ENCODE measurements at places on chromosomes 7 and 10.
A peak's percentile ranks its signal among the peaks of the same experiment; 100 is the strongest.

DNA sequence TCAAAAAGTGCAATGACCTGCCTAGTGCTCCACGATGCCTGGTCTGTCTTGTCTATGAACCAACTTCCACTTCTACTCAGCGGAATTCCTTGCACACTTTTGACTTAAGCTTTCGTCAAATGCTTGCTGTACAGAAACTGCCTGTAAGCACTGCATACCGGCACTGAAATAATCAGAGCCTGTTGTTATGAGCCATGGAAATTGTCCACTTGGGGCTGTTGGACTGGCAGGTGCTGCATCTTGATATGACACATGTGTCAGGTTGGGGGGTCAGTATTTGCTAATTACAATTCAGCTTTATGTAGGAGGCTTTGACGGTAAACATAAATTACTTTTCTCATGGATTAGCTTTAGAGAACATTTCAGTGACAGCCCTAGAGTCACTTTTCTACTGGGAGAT, 32.0 kb upstream of the KLF6 start:
- no peak for DNase-seq

DNA sequence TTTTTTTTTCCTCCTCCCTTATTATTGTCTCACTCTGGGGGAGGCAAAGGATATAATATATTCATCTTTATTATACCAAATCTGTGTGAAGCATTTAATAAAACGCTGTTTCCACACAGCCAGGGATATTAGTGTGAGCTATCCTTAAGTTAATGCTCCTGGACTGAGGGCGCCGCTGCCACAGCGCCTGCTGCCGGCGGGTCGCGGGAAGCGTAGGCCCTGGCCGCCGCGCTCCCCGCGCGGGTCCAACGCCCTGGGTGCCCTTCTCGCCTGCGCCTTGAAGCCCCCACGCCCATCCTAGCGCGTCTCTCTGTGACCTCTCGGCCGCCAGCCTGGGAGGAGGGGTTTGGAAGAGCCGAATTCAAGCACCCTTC, 9.5 kb upstream of the LBX1 start:
- peak; percentile 54 for DNase-seq

GRCh38 chr7:137462847-137463246, 119.3 kb upstream of the PTN start:
- DNase-seq, result no peak

DNA sequence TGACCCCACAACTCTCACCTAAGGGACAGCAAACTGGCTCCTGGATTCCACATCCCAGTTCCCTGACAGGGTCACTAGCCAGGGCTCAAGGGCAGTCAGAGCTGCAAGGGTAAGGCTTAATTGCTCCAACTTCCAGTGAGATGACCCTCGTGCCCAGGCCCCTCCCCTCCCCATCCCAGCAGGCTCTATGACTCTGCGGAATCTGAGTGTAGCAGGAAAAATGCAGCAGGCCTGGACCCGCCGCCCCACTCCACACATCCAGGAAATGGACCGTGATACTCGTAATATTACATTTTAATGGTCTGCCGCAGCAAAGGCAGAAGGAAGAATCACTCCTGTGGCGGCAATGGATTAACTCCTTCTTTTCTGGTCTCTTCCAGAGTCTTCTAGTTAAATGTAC, 91.7 kb upstream of the CHST15 start:
- no peak for DNase-seq

DNA sequence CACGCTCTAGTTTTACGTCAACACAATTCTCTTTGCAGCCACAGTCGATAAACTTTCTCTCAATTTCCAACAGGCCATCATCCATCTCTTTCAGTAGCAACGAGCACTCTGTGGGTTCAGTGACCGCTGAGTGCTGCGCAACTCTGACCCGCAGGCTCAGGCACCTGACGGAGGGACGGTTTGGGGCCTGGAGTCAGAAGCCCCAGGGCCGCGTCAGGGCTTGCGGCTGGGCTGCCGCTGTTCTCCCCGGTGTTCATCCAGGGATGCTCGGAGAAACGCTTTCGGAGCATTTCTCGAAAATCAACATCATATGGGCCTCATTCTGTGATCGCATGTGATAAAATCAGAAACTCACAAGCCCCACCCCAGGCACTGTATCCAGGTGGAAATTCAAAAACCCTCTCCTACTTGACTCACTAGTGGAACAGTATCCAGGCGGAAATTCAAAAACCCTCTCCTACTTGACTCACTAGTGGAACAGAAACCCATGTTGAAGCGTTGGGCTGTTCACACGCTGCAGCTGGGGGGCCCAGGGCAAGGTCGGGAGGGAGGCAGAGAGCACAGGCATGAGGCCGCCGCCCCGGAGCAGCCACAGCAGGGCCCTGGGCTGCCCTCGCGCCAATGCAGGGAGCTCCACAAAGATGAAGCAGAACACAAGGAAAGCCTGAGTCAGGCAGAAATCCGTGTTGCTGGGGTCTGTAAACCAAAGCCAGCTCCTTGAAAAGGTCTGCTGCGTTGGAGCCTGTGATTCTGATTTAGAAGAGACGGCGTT, 73.3 kb upstream of the NKX6-2 start:
- DNase-seq, result no peak

DNA sequence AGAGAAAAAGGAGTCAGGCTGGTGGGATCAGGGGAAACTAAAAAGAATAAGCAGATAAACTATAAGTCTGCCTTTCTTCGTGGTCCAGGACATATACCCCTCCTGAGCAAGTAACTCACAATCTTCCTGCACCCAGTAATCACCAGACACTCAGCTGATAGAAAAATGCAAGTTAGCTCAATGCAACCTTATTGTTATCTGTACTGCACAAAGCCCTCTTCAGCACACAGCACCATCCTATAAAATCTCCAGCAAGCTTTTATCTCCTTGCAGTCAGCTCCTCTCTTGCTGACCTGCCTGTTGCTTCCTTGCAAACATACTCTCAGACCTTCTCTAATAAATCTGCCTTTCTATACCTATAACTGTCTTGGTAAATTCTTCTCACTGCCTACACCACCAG, 6.7 kb downstream of the SLC37A3 start:
- DNase-seq, result no peak

DNA sequence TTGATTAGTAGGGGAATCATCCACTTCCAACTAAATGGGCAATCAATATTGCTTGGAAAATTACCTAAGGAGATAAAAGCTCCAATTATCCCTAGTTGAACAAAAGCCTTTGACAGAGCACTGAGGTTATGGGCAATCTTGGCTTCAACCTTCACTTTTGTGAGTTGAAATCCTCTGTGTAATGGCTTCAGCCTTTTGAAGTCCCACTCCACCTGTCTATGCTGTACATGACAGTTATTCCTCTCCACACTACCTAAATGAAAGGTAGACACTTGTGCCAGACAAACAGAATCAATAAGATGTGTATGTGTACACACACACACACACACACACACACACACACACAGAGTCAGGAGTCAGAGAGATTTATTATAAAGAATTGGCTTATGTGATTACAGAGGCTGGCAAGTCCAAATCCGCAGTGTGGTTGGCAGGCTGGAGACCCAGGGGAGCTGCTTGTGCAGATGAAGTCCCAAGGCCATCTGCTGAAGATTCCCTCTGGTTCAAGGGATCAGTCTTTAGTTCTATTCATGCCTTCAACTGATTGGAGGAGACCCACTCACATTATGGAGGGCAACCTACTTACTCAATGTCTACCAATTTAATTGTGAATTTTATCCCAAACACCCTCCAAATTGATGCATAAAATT, 164.8 kb upstream of the CDC14C start:
- no peak for DNase-seq

GRCh38 chr7:5767066-5767465, 14.4 kb downstream of the RNF216 start:
- no peak for DNase-seq

Measured in activated CD4-positive, alpha-beta T cell treated with anti-CD3 and anti-CD28 coated beads for 48 hours (primary cell).